ENCODE measurements at places on chromosomes 13 and 19.

DNA sequence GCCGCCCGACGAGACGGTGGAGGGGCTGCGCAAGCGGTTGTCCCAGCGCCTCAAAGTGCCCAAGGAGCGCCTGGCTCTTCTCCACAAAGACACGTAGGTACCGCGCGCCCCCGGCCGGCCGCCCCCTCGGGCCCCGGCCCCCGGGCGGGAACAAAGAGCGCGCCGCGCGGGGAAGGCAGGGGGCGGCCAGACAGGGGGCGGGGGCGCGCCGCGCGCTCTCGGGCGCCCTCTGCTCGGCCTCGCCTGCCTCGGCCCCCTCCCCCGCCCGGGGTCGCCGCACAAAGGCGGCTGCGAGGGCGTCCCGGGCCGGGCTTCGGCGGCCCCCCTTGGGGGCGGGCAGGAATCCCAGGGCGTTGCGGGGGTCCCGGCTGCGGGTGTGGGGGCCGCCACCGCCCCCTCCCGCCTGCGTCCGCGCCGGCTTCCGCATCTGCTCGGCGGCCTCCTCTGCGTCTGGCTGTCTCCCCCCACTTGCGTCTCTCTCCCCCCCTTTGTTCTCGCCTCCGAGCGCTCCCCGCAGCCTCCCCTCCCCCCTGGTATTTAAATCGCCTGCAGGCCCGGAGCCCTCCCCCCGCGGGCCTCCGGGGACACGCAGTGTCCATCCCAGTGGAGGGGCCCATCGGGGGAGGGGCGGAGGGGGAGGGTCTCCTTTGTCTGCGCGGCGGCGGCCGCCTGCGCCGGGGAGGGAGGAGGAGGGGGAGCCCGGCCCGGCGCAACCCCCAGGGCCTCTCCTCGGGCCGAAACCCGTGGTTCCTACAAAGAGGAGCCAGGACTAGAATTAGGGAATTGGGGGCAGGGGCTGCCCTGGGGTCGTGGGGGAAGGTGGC lies 2.3 kb downstream of the MIDN start:
- DNase-seq, result peak; percentile 69

- DNase-seq, result no peak
These were observed at the start of gene ATP12A for GRCh38 chr13:24680258-24680920. TSS of gene ATP12A (plus strand) at chr13:24680408. CDS start at chr13:24680744, 336 bp downstream.

GRCh38 chr19:6801485-6802086 lies 29.1 kb downstream of the VAV1 start:
- DNase-seq, result peak; percentile 86

- DNase-seq, result no peak
These were observed 73.2 kb upstream of the MEDAG start for GRCh38 chr13:30832845-30833332.

GRCh38 chr13:95745752-95746151 lies 68.8 kb downstream of the DNAJC3 start:
- DNase-seq, result no peak

DNA sequence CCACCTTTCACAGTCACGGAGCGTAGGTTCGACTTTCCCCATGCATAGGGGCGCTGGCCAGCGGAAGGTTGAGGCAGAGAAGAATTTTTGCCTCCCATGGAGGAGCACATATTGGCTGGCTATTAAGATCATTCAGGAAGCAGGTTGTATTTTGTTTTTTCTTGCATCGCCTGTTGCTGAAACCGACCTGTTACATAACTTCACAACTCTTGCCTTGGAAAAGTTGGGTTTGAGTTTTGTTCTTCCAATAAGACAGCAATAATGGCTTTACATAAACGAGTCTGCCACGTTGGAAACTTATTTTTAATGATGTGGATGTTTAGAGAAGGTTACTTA lies 1.4 kb downstream of the UPF1 start:
- no peak for DNase-seq

DNA sequence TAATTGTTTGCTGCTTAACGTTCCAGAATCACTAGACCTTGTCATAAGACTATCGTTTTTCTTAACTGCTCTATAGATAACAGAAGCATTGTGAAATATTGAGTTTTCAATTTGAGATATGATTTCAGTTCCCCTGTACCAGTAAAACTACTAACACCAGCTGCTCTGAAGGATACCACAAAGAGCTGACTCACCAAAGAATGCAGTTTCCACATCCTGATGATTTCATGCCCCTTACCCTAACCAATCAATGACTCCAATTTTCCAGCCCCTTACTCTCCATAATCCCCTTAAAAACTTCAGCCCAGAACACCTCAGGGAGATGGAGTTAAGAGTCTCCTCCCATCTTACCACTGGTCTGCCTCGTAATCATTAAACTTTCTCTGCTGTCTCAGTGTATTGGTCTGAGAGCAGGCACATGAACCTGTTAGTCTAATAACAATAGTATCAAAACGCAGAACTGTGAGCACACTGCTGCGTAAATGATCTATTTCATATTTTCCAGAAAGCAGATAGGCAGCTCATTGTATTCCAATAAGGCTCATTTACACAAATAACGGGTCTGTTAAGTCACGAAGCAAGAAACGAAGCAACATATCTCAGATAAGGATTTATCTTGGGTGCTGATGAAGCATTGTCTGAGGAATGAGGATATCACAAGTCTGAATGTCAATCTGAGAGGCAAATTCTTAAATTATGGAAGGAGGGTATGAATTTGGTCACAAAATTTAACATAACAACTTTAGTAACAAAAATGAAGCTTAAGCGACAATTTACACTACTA lies 14.1 kb upstream of the CCNA1 start:
- DNase-seq, result no peak

DNA sequence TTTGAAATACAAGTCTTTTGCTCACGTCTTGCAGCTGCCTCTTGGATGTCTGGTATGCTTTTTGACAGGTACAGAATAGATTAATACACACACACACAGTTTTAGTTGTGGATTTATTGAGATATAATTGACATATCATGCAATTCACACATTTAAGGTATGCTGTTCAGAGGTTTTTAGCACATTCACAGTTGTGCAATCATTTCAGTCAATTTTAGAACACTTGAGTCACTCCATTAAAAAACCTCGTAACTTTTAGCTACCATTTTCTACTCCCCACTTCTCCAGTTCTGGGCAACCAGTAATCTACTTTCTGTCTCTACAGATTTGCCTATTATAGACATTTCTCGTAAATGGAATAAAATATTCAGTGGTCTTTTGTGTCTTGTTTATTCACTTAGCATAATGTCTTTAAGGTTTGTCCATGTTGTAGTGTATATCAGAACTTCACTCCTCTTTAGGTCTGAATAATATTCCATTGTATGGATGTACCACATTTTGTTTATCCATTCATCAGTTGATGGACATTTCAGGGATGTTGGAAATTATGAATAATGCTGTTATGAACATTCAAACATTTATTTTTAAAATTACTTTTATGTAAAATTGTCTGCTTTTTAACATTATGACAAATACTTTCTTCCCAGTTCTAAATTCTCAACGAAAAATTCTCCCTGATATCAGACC lies 2.5 kb upstream of the ZMYM2 start:
- no peak for DNase-seq

DNA sequence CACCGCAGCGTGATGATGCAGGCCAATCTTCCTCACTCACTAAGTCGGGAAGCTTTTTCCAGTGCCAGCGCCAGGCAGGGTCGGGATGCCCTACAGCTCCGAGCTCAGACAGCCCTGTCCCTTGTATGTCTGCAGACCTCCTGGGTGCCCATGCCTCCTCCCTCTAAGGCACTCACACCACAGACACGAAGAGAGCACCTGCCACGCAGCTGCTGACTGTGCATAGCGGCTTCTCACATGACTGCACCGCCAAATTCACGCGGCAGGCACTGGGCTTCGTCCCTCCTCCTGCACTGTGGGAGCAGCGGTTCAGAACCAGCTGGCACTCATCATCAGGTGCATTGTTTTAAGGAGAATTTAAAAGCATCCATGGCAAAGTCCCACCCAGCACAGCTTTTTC lies 88.1 kb downstream of the SLC7A1 start:
- no peak for DNase-seq

DNA sequence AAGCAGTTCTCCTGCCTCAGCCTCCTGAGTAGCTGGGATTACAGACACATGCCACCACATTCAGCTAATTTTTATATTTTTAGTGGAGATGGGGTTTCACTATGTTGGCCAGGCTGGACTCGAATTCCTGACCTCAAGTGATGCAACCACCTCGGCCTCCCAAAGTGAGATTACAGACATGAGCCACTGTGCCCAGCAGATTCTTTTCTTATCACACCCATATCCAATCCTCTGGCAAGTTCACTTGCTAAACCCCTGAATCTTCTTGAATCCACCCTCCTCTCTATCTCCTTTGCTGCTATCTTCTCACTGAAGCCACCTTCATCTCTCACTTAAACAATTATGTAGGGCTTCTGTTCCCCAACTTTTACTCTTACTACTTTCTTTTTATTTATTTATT lies 17.5 kb downstream of the TMEM143 start:
- no peak for DNase-seq

- peak; percentile 34 for DNase-seq
These were observed 2.0 kb upstream of the KLF12 start for GRCh38 chr13:74136084-74136658.

DNA sequence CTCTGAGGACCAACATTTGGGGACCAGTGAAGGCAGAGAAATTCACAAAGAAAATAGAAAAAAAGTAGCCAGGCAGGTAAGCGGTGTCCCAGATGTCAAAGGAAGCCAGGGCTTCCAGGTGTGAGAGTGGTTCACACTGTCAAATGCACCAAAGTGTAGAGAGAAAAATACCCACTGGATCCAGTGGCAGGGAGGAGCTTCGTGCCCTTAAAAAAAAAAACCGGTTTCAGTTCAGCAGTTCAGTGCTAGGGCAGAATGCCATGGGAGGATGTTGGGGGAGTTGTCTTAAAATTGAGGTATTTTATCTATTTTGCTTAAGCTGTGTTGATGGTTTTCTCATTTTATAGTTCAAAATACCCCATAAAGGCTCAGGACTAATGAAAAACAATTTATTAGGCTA lies 47.8 kb upstream of the C1QTNF9 start:
- DNase-seq, result no peak

GRCh38 chr13:85009447-85009846 lies 789.8 kb downstream of the SLITRK6 start:
- DNase-seq, result no peak

DNA sequence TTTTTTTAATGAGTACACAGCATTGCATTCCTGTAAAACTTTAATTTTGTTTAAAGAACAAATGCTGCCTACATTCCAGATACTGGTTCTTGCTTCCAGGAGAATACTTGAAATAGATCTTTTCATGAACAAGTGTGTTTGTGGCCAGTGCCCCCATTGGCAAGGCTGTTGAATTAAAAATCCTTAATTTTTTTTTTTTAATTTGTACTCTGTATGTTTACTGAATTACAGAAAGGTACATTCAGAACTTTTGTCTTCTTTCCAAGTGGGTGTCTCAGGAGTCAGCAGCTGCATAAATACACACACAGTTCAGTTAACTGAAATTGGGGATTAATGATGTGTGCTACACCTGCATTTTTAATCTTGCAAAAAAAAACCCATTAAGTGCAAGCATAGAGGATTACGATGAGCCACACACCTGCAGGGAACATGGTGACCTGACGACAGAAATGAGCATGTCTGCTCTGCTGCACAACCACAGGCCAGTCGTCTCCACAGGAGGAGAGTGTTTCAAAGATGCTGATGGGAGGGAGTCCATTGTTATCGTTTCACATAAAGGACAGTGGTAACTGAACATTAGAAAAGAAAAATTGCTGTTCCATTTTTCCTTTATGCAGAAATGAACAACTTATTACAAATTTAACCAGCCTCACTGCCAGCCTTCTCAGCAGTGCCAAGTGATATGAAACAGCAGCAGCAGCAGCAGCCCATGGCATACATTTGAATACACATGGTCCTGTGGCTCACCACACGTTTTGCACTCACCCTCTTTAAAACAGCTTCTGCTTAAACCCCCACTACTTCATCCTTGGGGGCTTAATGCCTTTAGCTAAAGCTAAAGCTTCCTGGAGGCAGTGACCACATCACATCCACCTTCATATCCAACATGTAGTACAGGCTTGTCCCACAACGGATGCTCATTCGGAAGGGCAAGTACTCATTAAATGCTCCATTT lies 72.3 kb upstream of the RFC3 start:
- no peak for DNase-seq

GRCh38 chr13:113947311-113948033 lies 26.4 kb downstream of the C13orf46 start:
- no peak for DNase-seq

- DNase-seq, result no peak
These were observed 373.2 kb downstream of the KCNRG start for GRCh38 chr13:50388481-50388880.

DNA sequence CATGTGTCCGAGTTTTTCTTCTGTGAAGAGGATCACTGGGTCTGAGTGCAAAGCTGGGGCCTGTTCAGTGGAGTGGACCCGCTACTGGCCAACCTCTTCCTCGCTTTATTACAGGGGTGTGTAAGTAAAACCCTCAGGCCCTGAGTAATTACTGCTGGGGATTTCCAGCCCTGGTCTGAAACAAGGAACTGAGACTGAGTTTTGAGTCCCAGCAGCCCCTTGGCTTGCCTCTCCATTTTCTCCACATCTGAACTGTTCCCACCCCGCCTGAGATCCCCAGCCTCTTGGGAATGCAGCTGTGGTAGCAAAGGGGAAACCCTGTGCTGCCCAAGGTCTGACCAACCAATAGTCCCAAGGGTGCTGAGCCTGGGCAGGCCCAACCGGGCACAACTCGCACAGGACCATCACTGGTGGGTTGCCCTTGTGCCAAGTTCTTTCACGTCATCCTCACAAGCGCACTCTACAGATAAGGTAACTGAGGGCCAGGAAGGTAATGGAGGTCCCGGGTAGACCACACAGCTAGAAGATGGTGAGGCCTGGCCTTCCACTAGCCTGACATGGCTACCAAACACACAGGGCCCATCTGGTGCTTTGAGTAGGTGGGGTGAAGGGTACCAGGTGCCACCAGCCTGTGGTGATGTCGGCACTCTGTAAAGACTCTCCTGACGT lies 13.7 kb upstream of the SLC35E1 start:
- peak; percentile 76 for DNase-seq

GRCh38 chr13:25110956-25111584 lies 15.1 kb downstream of the PABPC3 start:
- DNase-seq, result no peak

DNA sequence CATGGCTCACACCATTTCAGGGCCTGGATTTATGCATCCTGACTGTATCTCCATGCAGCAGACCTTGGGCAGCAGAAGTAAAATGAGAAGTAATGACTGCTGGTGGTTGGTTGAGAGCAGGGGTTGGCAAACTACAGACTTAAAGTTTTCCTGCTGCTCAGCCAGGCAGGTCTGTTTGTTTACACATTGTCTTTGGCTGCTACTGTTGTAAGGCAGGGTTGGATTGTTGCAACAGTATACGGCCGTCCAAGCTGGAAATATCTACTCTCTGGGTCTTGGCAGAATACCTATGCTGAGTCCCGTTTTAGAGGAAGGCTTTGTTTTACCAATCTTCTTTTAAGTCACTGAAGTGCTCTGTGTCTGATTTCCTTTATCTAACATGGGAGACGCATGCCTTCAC lies 13.5 kb downstream of the SNRNP70 start:
- no peak for DNase-seq
